ENCODE measurements at places on chromosomes 13 and 19.
A peak's percentile ranks its signal among the peaks of the same experiment; 100 is the strongest.

DNA sequence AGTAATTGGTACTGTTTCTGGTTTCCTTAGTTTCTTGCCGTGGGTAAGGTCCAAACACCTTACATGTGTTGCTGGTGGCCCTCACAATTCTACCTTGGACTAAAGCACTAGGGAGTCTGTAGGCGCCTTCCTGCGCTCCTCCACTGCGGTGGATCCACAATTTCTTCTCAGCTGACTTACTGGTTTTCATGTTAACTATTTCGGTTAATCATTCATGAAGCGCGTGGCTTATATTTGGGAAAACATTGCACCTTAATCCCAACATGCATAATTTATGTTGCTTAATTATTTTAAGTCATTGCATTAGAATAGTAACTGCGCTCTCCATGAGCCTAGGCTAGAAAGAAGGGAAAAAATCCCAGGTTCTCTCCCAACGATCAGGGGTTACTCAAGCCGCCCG is 37.7 kb downstream of the ARHGEF7 start:
- DNase-seq = no peak

- DNase-seq = no peak
These were observed 9.3 kb upstream of the TRPC4 start for GRCh38 chr13:37878921-37879320.

- peak; percentile 17 for DNase-seq
These were observed 67.8 kb downstream of the SPACA7 start for GRCh38 chr13:112443995-112444311.

GRCh38 chr19:7888145-7888825 is at the start of gene LRRC8E:
TSS of gene LRRC8E (plus strand) at chr19:7888510. CDS start at chr19:7895604, 7,094 bp downstream.
- no peak for DNase-seq

DNA sequence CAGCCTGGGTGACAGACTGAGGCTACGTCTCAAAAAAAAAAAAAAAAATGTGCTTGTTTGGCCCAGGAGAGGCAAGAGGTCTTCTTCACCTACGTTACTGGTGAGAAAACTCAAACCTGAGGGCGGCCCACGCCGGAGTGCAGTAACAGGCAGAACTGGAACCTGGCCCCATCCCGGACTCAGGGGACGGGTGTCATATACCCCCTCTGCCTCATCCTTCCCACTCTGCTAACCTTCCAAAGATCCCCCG is 414 bp upstream of the ADAT3 start:
- DNase-seq = no peak

DNA sequence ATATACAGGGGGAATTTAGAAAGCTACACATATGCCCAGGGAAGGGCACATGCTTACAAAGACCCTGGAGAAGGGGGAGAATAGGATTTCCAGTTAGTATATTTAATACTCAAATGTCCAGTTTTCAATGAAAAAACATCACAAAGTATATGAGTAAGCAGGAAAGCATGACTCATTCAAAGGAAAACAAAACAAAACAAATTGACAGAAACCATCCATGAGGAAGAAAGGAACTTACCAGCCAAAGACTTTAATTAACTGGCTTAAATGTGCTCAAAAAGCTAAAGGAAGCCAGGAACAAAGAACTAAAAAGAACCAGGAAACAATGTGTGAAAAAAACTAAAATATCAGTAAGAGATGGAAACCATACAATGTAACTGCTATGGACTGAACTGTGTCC is 716.2 kb upstream of the ARGLU1 start:
- DNase-seq = no peak

GRCh38 chr13:97849305-97849704 is 104.2 kb upstream of the IPO5 start:
- no peak for DNase-seq

DNA sequence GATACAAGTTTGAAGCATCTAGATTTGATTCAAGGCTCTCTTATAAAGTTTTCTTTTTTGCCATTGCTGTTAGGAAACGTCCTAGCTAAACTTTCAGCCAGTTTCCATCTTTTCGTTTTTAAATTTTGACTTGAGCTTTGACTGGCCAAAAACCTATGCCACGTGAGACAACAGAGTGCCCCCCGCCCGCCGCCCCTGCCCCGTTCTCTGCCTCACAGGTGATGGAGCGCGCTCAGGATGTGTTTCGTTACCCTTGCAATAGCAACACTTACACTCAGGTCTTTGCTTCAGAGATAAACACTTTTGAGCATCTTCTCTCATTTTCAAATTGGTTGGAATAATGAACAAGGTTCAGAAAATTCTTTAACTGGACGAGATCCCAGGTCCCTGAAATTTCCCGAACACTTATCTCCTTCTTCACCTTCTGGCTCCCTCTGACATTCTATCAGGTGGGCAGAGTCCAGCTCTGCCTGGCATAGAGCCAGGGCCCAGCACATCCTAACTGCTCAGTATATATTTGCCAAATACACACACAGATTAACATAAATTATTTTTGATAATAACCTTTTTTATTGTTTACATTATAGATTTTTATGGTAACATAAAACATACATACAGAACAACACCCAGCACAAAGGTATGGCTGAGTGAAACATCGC is 301.1 kb downstream of the IRS2 start:
- no peak for DNase-seq

GRCh38 chr13:30797847-30798535 is 62.6 kb downstream of the ALOX5AP start:
- no peak for DNase-seq

- no peak for DNase-seq
These were observed 21.2 kb downstream of the MAST1 start for GRCh38 chr19:12859546-12859945.

GRCh38 chr19:38644719-38645118 is 2.7 kb upstream of the ACTN4 start:
- no peak for DNase-seq

GRCh38 chr13:24152292-24153214 is 8.0 kb upstream of the SPATA13 start:
- DNase-seq = no peak

DNA sequence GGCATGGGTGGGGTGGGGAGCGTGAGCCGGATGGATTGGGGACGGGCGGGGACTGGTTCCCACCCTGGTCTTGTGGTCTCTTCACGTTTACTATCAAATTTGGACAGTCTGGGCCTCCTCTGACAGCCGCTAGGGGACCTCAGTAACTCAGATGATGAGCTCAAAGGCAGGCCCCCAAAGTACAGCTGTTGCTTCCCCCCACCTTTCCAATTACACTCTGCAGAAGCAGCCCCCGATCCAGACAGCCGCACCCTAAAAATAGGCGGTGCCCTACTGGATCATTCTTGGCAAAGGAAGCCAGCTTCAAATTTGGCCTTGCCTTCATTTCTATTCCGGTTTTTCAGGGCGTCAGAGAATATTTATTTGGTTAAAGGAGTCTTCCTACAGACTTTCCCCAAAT is 1.9 kb upstream of the FOXO1 start:
- peak; percentile 69 for DNase-seq

GRCh38 chr19:48739404-48740163 is 826 bp downstream of the RASIP1 start:
- DNase-seq = no peak

DNA sequence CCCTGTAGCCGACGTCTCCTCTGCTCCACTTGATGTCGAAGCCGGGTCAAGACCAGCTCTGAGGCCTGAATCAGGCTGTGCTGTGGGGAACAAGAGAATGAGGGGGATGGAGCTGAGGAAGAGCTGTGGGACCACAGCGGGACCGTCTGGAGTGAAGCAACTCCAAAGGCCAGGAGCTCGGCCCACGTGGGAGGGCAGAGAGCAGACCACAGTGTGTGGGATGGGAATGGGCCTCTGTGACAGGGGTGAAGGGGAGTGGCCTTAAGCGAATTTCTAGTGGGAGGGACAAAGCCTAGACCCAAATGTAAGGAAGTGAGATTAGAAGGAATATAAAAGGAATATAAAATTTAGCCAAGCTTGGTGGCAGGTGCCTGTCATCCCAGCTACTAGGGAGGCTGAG is 3.8 kb upstream of the SLC8A2 start:
- no peak for DNase-seq

- DNase-seq = no peak
These were observed 26.8 kb downstream of the CKM start for GRCh38 chr19:45295873-45296272.

- DNase-seq = no peak
These were observed 788 bp upstream of the RTBDN start for GRCh38 chr19:12834976-12835757.

DNA sequence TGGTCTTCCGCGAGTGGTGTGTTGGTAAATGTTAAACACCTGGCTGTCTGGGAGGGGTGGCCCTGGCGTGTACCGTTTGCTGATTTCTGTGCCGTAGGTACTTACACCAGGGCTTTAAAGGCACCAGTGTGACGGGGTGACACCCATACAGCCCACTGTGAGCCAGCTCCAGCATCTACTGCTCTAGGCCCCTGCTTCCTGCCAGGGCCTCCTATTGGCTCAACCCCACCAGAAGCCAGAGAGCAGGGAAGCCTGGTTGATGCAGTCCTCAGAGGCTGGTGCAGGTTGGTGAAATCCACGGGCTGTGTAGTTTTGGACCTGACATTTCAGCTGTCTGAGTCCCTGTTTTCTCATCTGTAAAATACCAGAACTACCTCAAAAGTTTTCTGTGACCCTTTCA is 30.4 kb downstream of the ARHGEF7 start:
- no peak for DNase-seq

- DNase-seq = no peak
These were observed 36.1 kb downstream of the HPN start for GRCh38 chr19:35077411-35078223.
